Stimulated activated CD8-positive, alpha-beta memory T cell treated with anti-CD3 and anti-CD28 coated beads, Interleukin-7, amount 100 ng/mL, for 48 hours (primary cell): ENCODE measurements at places on chromosomes 11 and 22.

DNA sequence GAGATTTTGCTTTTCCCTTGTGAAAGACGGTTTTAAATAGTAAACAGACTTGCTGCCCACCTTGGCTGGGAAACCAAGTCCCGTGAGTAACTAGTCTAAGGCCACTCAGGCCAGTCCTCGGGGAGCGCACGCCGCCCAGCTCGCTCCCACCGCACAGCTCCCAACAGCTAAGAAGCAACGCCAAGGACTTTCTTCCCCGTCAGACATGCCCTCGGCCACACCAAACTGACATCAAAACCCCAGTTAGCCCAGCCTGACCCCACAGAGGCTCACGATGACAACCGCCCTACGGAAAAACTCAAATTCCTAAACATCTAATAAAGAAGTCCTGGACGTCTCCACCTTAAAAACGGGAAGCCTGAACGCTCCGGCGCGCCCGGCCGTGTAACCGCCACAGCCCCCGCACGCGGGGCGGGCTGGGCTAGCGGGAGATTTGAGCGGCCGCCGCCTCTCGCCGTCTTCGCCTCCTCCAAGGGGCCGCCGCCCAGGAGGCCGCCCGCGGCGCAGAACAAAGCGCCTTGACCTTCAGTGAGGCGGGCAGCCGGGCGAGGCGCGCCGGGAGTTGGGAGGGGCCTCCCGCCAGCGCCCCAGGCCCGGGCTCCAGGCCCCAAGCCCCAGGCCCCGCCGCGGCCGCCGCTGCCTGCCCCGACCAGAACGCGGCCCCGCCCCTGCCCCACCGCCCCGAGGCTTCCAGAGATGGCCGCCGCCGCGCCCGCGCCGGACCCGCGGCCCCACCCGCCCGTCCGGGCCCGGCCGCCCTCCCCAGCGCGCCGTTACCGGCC is 486 bp downstream of the NAP1L4 start:
- no peak for DNase-seq

DNA sequence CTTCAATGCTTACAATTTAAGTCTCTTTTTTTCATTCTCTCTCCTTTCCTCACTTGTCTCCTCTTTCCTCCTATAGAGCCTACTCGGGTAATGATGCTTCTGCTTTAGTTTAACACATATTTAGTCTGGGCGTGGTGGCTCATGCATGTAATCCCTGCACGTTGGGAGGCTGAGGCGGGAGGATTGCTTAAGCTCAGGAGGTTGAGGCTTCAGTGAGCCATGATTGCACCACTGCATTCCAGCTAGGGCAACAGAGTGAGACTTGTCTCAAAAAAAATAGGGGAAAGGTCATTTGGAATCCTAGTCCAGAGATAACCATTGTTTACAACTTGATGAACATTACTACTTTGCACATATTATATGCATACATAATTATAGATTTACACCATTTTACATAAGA is 1.4 kb upstream of the CCT8L2 start:
- no peak for DNase-seq

- no peak for DNase-seq
These were observed 712 bp upstream of the SLC2A11 start for GRCh38 chr22:23856721-23857605.

DNA sequence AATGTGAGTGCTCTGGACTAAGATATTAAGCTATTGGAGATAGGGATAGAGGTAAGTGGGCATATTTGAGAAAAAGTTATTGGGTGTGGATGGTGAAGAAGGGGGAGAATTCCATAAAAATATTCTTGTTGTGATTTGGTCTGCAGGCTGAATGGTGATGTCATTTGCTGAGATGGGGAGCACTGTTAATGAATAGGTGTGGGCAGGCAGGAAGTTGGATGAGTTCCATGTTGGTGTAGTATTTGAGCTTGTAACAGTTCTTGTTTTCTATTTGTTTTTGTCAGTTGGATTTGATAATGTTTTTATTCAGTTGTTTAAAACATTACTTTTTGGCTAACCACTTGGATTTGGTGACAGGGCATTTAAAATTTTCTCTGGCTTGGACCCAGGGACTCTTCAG is 168.8 kb downstream of the C11orf87 start:
- no peak for DNase-seq

DNA sequence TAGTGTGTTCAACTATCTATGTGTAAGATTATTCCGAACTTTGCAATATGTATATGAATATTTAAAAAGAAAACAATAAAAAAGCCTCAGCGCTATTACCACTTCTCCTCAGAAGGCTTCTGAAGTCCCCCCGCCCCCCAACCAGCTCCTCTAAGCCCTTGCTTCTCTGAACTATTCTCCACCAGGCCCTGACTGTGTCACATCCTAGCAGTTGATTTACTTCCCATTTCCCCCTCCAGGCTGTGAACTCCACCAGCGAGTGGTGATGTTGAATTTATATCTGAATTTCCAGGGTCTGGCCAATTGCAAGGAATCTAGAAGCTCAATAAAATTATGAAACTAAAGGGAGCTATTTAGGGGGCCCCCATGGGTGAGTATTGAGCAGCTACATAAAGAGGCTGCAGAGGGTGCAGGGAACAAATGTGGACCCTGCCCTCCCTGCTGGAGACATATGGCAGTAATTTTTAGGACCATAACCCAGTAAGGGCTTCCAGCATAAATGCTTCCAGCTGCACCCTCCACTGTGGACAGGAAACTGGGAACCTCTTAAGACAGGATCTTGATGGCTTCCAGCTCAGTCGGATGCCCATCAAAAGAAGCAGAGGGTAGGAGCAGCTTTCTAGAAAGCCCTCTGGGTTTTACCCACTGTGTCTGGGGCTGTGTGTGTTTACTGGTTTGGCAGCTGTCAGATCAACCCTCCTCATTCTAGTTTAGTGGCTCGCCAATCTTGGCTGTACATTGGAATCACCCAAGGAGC is 81.4 kb downstream of the TIMP3 start:
- DNase-seq = no peak

DNA sequence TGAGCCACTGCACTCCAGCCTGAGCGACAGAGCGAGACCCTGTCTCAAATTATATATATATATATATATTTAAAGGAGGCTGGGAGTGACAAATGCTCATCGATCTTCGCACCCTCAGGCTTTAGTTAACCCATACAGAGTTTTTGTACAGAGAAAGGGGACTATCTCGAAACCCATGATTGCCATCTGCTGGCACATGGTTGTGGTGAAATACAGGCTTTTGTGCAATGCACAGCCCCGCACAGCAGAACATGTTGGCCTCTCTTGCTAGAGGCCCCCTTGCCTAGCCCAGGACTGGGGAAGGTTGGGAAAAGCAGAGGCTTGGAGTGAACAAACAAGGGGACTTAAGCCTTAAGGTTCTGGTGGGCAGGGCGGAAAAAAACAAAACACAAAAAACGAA is 3.6 kb downstream of the MYBPC3 start:
- DNase-seq = no peak

DNA sequence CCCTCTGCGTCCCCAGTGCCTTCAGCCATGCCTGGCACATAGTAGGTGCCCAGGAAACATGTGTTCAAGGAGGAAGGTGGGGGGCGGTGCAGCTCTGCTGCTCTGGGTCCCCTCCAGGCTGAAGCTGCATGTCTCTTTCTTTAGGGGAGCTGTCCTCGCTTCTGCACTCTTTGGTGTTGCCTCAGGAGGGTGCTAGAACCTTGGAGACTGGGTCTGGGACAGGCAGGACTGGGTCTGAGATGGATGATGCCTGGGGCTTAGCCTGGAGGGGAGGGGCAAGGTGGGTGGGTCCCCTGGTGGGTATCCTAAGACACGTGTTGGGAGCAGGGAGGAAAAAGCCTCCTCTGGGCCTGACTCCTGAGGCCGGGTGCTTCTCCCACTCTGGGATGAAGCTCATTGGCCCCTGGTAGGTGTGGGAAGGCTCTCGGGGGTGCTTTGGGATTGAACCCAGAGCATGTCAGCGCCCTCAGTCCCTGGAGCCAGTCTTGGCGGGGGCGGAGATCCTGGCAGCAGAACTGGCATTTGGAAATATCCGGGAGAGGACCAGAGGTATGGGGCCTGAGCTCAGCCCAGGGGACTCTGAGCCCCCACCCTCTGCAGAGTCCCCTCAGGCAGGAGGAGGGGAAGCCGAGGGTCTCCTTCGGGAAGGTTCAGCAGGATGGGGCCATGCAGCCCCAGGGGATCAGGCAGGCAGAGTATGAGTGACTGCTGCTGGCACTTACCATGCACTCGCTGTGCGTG is 6.7 kb upstream of the GSTP1 start:
- DNase-seq = no peak

- DNase-seq = no peak
These were observed 1.4 kb downstream of the SLC5A1 start for GRCh38 chr22:32044477-32044876.

DNA sequence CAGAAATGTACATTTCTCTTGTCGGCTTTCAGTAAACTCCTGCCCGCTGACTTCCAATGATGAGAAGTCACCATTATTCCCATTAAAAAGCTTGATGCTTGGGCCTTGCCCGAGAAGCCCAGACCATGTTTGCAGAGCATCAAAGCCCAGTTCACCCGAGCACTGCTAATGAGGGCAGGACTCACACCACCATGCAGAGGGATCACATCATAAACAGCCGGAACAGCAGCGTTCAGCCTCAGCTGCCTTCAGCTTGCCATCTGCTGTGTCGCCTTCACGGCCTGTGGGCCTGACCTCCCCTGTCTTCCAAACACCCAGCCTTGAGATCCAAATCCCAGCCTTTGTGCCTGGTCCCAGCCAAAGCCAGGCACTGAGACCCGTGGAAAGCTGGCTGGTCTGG is 105.4 kb upstream of the CSNK2A3 start:
- DNase-seq = no peak

DNA sequence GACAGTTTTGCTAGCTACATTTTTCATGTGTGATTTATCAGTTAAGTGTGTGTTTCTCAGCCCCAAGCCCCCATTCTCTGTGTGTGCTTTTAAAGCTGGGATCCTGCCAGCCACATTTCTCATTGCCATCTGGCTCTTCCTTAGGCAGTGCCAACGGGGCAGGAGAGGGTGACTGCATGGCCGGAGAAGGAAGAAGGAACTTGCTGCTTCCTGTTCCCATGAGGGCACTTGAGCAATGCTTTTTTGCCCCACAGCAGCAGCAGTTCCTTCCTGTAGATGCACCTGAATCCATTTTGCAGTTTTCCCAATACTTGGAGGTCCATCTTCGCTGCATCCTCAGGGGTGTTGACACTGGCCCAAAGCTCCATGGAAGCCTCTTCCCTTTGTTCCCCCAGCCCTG is 37.5 kb downstream of the TNRC6B start:
- DNase-seq = no peak

- DNase-seq = no peak
These were observed 57.8 kb downstream of the ST14 start for GRCh38 chr11:130217133-130218031.

- DNase-seq = no peak
These were observed 29.8 kb downstream of the MTMR3 start for GRCh38 chr22:29912605-29913398.

- no peak for DNase-seq
These were observed 4.1 kb downstream of the TUB start for GRCh38 chr11:8085011-8085645.

GRCh38 chr11:10862446-10862845 is 4.6 kb upstream of the ZBED5 start:
- DNase-seq = no peak

DNA sequence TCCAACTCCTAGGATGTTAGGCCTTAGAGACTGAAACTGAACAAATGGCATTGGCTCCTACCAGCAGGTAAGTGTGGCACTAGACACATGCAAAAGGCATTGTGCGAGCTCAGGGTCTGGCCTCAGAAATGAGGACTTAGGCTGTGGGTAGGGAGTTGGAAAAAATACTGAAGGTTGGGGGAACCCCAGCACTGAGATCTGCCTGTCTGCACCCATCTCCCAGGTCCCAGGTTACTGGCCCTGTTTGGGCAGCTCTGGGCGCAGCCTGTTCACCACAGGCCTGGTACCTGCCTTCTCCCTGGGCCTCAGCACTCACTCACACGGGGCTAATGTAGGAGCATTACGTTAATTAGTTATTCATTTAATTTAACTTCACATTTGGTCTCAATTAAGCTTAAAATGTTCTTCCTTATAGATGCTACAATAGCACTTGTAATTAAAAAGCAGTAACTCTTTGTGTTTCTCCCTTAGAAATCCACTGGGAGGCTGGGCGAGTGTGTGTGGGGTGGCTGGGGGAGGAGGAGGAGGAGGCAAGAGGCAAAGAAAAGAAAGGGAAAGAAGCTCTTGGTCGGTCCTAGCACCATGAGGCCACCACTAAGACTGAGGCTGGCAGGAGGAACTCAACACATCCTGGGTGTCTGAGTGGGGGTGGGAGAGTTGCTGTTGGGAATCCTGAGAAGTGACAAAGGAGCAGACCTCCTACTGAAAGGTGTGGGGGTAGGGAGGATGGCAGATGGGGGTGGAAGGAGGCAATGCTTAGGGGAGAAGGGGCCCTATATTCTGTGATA is 19.4 kb downstream of the TMEM218 start:
- no peak for DNase-seq

GRCh38 chr11:103927535-103927934 is 108.9 kb upstream of the DDI1 start:
- DNase-seq = no peak

DNA sequence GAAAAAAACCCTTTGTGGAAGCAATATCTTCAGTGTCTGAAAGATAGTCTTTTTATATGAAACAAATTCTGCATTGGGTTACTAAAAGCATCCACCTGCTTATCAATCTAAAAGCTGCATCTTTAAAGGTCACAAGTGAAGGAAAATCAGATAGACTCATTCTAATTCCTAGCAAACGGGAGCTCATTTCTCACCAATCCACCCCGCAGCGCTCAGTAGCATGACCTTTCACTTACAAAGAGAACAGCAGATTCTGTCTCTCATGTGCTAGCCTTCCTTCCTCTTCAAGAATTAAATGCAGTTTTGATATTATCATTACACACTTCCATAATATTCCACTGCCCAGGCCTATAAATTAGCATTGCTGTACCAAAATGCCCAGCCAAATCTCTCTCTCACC is 212.9 kb downstream of the CADM1 start:
- DNase-seq = no peak

DNA sequence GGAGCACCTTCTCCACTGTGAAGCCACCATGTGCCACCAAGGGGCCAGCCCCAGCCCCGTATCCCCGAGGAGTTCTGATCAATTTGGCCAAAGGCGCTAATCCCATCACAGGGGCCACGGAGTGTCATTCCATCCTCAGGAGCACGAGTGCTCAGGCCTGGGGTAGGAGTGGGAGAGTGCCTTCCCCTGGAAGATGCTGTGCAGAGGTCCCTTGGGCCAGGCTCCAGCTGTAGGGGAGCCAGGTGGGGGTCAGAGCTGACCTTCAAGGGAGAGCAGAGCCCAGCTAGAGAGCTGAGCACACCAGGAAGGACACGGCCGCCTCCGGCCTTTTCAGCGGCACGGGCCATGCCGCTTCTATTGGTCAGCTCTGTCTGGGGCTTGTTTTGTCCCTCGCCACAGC is 1459.9 kb downstream of the BRD1 start:
- DNase-seq = no peak

- DNase-seq = no peak
These were observed 1.2 kb upstream of the FCHSD2 start for GRCh38 chr11:73143126-73143838.
